ENCODE measurements at places on chromosomes 6 and 20. TPM values are rescaled to one million over a fixed set of nuclear protein-coding genes. Genes with fewer than 3 reads are reported as not detected.

GRCh38 chr6:17986656-17987446, 584 bp downstream of the KIF13A start:
- no peak for DNase-seq

- DNase-seq, result no peak
Observed at GRCh38 chr20:33889312-33889711, 78.2 kb downstream of the CHMP4B start.

GRCh38 chr6:42704251-42704936, 18.0 kb downstream of the PRPH2 start:
- DNase-seq, result no peak

DNA sequence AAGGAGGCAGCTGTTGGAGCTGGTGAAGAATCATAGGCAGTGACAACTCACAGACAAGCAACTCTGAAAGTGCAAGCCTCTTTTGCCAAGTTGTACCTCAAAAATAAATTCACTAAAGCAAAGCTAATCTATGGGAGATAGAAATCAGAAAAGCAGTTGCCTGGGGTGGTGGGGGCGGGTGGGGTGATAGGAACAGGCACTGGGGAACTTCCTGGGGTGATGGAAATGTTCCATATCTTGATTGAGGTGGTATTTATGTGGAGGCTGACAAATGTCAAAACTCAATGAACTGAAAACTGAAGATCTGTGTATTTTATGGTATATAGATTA, 52.4 kb downstream of the ATP9A start:
- DNase-seq, result no peak

DNA sequence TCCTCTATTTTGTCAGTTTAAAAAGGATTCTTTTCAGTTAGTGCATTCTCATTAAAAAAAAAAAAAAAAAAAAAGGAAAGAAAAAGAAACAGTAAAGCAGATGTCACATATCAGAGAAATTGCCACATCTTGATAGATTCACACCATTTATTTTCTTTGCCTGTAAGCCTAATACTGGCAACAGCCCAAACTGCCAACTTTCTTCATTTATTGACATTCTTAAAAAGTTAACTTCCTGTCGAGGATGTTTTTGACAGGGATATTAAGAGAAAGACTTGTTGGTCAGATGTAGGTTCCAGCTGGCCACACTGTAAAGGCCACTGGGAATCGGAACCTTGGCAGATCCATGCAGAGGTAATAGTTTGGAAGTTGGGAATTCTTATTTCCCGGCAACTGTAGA, 332.6 kb downstream of the NRN1 start:
- no peak for DNase-seq

GRCh38 chr20:9600562-9600961, 86.2 kb downstream of the LAMP5 start:
- no peak for DNase-seq

GRCh38 chr6:132931936-132932514, 117.7 kb downstream of the RPS12 start:
- no peak for DNase-seq

DNA sequence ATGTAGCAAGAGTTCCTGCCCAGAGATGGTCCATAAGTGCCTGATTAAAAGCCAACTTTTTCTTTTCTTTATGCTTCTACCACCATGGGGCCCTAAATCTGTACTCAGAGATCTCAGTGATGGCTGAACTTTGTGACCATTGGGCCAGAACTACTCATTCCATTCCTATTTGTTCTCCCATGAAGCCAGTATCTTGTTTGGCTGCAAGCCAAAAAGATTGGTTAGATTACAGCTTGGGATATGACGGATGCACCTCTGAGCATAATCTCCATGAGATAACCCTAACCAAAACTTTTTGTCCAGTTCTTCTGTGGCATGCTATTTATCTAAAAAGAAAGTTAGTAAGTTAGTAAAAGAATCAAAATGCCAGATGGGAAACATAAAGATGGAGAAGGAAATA, 72.2 kb downstream of the PLCB4 start:
- no peak for DNase-seq

The NRSN1 gene
- total RNA-seq, result 0.39 TPM

The CSTF1 gene
- 23.0 TPM for total RNA-seq

The SAMD5 gene
- 28.9 TPM for total RNA-seq

The HLA-DQB1 gene
- 0.69 TPM for total RNA-seq

Data from skin of body (tissue), 3 donors.